ENCODE measurements at places on chromosomes 3 and 15.

GRCh38 chr3:78130741-78131290 lies 1090.9 kb downstream of the ROBO2 start:
- DNase-seq: no peak

DNA sequence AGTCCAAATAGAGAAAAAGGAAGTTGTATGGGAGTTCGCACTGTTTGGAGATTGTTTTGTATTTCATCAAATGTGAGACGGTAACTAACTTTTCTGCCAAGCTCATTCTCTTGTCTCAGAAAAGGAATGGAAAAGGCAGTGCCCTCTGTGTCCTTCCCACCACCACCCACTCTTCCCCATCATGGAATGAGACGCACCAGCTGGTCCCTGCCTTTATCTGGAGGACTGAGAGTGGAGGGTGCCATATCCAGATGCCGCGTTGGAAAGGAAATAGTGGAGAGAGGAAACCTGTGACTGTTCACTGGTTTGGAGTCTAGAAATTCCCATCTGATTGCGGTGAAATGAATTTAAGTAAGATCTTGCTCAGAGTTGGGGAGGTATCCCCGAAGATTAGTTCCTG lies 3.7 kb upstream of the CCK start:
- no peak for DNase-seq

DNA sequence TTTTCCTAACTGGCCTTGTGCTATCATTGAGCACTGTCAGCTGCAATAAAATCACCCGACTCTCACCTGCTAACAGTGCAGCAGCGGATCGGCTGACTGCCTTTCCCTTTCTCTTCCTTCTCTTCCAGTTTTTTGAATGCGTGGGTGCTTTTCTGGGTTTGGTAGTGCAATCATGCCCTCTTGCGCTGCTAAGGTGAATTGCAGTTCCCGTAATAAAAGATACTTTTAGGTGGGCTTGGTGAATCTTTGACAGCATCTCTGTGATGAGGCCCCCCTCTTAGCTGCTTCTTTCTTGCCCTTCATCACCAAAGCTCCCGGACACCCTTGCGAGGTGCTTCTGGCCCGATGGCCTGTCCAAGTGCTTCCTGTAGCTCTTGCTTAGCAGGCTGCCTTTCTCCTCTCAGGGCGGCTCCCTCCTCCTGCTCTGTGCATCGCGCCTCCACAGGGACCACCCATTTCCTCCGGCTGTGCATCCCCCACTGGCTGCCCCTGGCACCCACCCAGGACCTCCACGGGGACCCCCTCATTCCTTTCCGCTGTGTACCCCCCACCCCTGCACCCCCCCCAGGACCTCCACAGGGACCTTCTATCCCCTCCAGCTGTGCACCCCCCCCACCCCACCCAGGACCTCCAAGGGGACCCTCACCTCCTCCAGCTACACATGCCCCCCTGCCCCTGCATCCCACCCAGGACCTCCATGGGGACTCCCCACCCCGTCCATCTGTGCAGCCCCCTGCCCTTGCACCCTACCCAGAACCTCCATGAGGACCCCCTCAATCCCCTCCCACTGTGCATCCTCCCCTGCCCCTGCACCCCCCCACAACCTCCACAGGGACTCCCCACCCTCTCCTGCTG lies 50.8 kb upstream of the RPL32 start:
- peak; percentile 67 for DNase-seq

GRCh38 chr3:99833617-99834205 lies 16.0 kb downstream of the CMSS1 start:
- DNase-seq: peak; percentile 27

- DNase-seq: peak; percentile 45
Measured at GRCh38 chr3:28853830-28854229, 427.0 kb upstream of the RBMS3 start.

DNA sequence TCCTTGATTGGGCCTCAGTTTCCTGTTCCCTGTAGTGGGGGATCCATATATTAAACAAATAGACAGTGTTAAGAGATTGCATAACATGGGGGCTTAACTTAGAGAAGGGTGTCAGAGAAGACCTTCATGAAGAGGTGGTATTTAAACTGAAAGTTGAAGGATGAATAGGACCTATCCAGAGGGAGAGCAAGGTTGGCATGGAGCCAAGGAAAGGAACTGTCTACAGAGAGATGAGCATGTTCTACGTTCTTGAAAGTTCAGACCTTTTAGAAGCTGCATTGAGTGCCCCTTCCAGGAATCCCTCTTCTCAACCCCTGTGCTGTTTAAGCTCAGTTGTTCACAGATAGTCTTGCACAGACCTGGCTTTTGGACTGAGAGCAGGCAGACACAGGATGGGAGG lies 2.4 kb downstream of the HTD2 start:
- peak; percentile 34 for DNase-seq

DNA sequence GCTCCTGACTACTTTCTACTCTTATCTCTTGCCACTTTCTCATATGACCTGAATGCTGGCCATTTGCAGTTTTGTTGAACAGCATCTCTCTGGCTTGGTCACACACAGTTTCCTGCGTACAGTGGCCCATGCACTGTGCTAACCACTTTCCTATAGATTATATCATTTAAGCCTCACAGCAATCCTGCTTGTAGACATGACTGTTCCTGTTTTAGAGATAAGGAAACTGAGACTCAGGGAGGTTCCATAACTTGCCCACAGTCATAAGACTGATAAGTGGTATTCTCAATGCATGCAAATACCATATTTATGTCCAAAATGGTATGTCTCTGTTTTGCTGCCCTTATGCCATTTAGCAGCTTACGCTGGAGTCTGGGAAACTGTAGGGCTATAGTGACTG lies 229.5 kb downstream of the NR1D2 start:
- DNase-seq: no peak

DNA sequence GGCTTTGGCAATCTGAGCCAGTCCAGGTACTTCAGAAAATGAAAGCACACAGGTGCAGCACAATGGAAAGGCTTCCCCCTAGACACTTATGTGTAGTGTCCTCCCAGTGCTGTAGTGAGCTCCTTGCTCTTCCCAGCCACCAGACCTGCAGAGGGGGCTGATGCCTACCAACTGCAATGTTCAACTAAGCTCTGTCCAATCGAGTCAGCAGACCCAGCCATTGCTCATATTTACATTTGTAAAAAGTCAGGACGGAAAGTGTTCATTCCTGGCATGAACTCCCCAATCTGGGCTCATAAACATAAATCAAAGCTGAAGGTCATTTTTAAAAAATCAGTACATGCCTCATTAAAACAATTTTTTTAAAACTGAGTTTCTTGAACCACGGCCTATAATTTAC lies 73.0 kb downstream of the FOXP1 start:
- DNase-seq: peak; percentile 73

DNA sequence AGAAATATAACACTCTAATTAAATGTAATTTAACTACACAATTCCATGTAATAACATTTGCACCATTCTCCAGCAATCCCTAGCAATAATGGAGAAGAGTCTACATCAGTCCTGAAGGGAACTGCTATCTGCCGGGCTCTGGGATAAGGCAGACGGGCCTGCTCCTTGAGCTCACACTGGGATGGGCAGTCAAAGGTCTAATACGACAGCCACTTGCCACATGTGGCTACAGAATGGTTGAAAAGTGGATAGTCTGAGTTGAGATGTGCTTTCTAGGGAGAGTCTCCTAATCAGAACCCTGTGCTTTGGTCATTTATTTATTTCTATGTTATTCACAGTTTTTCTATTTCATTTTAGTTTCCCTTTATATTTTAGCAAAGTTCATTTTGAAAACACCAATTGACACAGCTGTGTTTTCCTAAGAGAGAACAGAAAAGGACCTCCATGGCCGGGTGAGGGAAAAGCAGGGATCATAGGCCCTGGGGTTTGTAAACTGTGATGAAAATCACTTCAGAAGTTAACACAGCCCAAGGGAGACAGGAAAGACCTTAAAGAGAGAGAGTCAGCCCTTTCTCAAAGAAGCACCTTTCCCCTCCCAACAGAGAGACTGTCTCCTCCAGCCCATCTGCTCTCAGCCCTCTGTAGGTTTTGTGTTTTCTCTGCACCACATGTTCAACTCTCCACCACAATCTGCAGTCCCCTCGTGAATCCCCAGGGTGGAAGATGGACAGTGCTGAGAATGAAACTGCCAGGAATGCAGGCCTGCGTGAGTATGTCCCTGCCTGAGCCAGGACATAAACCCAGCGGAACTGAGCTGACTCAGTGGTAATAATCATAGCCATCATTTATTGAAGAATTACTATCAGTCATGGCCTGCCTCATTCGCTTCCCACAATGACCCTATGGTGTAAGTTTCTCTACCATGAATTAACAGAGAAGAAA lies 11.6 kb downstream of the FSIP1 start:
- peak; percentile 84 for DNase-seq

DNA sequence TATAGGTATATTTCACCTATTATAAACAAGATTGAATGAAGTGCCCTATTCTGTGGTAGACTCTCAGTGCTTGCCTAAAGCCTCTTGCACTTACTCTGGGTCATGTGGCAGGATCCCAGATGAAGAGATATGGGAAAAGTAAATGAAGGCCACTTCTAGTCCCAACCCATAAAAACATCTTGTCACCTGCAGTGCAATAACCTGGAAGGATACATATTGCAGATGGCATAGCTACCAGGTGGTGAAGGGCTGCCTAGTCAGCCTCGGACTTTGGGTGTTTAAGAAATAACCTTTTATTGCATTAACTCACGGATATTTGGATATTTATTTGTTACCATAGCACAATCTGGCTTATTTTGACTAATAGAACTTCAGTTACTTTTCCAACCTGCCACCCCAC lies 367.1 kb downstream of the UNC13C start:
- no peak for DNase-seq

- DNase-seq: no peak
Measured at GRCh38 chr3:175326041-175326440, 466.9 kb downstream of the NAALADL2 start.

DNA sequence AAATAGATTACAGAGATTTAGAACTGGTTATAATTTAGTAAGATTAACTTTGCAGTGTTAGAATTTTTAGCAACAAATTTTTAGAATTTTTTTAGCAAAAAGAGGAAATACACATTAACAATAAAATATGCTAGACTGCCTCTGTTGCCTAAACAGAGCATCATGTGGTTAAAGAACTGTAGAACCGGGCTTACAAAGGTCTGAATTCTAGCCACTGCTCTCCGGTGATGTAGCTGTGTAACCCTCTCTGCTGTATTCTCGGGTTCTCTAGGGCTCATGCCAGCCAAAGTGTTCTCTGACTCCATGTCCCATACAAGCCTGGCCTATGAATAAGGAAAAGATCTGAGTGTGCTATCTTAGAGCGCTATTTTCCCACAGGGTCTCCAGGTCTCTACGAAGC lies 2.9 kb upstream of the P2RY12 start:
- no peak for DNase-seq

All from amniotic epithelial cell (primary cell).